T47D (cell line): ENCODE measurements at places on chromosomes 2 and 18.

DNA sequence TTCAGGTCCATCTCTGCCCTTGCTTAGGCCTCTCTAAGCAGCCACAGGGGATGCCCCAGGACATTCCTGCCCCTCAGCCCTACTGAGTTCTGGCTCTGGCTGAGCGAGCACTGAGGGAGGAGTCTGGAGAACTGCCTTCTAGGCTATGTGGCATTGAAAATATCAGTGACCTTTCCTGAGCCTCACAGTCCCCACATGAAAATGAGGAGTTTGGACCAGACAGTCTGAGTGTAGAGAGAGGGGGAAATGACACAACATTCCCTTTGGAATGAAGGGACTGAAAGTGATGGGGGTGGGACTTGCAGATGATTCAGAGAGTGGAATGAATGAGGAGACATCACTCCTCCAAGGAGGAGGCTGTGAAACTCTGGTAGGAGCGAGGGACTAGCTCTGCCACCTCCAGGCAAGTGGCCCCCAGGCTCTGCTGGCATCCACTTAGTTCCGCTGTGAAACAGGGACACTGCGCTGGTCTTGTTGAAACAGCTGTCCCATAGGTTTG is 8.0 kb downstream of the TNS1 start:
- DNase-seq: no peak

GRCh38 chr18:13260197-13260934 is 41.8 kb downstream of the LDLRAD4 start:
- DNase-seq: no peak

DNA sequence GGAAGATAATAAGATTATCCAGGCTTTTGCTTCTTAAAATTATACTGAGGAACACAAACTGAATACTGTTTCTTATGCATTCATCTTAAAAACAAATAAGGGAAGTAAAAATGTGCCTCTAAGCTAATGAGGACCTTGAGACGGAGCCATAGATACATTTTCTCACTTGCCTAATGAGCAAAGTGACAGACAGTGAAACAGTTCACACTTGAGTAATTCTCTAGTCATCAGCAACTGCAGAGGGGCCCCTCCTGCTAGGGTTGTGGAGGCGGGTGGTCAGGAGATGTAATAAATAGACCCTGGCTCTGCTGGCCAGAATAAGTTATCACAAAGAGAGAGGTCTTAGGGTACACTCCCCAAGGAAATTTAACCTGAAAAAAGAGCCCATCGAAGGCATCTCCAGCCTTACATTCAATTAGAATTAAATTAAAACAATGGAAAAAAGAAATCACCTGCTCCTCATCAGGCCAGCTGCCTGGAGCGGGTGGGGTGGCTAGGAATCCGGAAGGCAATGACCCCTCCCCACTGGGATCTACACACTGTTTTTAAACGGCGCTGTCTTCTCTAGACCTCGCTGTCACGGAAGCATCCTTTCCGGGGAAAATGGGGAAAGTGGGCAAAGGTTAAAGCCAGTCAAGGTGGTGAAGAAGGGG is 32.6 kb upstream of the INSIG2 start:
- no peak for DNase-seq

DNA sequence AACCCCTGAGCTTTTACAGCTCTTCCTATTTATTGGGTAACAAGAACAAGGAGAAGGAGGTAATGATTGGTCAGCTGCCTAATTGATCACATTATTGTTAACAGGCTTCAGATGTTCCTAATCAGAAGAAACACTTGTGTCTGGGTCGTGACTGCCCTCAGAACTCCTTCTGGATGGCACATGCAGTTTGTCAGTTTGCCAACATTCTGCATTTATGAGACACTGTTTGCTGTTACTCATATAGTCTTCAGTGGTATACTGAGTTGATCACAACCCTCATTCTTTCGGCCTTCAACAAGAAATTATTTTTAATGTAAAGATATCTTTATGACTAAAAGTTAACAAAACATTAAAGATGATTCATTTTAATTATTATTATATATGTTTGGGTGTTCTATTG is 95.7 kb upstream of the DOCK10 start:
- DNase-seq: no peak

DNA sequence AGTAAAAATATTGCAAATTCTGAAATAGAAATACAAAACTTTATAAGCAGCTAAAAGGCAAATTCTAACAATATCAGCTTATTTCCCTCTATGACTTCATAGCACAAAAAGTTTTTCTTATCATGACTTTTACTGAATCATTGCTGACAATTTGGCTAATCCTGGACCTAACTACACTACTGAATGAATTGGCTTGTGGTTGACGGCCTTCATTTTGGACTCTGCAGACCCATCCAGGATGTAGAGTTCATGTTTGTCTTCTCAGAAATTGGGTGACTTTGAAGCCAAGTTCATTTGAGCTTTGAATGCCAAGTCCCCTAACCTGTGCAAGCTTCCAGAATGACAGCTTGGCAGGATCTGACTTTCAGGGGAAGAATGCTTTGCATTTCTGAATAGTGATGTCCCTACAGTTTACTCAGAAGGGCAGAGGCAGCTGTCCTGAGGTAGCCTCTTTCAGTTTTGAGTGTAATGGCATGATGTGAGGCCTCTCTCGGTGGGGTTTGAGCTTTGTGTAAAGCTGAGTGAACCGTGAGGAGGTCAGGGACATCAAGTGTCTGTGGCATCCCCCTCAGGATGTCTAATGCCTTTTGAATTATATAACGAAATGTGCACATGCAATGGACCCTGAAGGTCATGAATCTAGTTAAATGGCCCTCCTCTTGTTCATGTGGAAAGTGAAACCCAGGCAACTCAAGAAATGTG is 48.0 kb downstream of the EFEMP1 start:
- no peak for DNase-seq

- DNase-seq: no peak
Observed at GRCh38 chr2:67289921-67290371, 107.2 kb upstream of the ETAA1 start.
